Cardiac atrium fibroblast (primary cell): ENCODE measurements at places on chromosomes 4 and X. TPM values are rescaled to one million over a fixed set of nuclear protein-coding genes. Genes with fewer than 3 reads are reported as not detected.

Gene TRIML2
- total RNA-seq = not detected in 2 replicates

Gene MAGEC2
- not detected in 2 replicates for total RNA-seq

Gene SSX4
- total RNA-seq = not detected in 2 replicates

Gene RS1
- total RNA-seq = not detected in 2 replicates

Gene SOD3
- total RNA-seq = 23.6 and 32.6 TPM in 2 replicates

Gene PFKFB1
- not detected in 2 replicates for total RNA-seq

Gene CDS1
- under 0.01 and 0.36 TPM in 2 replicates for total RNA-seq

Gene USP17L21
- not detected in 2 replicates for total RNA-seq
